Stimulated activated CD8-positive, alpha-beta memory T cell treated with anti-CD3 and anti-CD28 coated beads, Interleukin-4, amount 100 ng/mL, for 1 hour (primary cell): ENCODE measurements at places on chromosomes 6 and 20.

- DNase-seq = no peak
Observed at GRCh38 chr6:12476484-12476883, 186.3 kb downstream of the EDN1 start.

- DNase-seq = no peak
Observed at GRCh38 chr6:161210857-161211256, 63.0 kb downstream of the AGPAT4 start.

- no peak for DNase-seq
Observed at GRCh38 chr20:62726276-62726675, 17.6 kb downstream of the NTSR1 start.

DNA sequence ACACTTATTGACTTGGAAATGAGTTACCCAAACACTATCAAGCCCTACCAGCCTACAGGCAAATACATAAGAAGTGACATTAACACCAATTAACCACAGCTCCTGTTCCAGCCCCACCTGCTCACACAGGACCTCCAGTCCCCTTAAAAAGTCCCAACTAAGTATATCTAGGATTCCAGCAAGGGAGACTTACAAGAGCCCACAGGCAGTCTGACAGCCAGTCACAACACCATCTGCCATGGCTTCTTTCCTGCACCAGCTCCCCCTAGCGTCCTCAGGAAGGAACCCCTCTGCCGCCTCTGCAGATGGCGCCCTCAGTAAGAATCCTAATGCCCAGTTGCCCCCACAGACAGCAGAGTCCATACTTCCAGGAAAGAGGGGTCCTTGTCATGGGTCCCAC lies 122.1 kb downstream of the HIVEP2 start:
- no peak for DNase-seq

- DNase-seq = no peak
Observed at GRCh38 chr6:6582131-6582530, 6.4 kb upstream of the LY86 start.

- DNase-seq = no peak
Observed at GRCh38 chr20:62338294-62338620, 28.9 kb downstream of the LAMA5 start.

DNA sequence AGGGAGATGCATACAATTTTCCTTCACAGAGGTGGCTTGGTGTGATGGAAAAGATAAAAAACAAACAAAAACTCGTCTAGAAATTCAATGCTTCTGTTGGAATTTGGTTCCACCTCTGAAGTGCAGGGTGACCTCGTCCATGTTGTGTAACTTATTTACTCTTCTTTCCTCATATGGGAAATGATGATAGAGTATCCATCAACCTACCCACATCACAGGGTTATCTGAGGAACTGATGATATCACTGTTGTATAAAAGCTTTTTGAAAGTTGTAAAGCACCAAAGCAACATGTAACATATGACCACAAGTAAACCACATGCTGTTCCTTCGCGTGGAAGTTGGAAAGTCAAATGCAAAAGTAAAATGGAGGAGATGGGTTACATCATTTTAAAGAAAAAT lies 212.0 kb upstream of the SGK1 start:
- DNase-seq = no peak

- DNase-seq = no peak
Observed at GRCh38 chr20:37535443-37536132, 7.9 kb upstream of the BLCAP start.

- no peak for DNase-seq
Observed at GRCh38 chr6:147053311-147053921, 150.8 kb upstream of the STXBP5 start.

- DNase-seq = no peak
Observed at GRCh38 chr20:53231061-53231460, 258.9 kb downstream of the TSHZ2 start.

DNA sequence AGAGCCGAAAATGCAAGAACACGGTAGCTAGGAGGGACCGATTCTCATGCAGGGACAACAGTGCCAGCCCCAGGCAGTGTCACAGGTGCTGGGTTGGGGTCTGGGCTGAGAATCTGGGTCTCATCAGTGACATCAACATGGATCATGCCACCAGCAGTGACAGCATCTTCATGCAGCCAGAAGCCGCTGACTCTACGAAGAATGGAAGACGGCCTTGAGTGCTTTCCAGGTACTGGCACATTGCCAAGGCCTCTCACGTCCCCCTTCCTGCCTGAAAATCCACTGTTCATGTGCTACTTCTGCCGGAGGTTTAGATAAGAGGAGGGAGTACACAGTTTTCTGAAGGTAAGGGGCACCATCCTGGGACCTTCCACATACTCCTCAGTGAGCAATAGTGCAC lies 141.1 kb upstream of the FOXQ1 start:
- DNase-seq = no peak

GRCh38 chr20:12371990-12372389 lies 454.3 kb downstream of the BTBD3 start:
- DNase-seq = no peak

DNA sequence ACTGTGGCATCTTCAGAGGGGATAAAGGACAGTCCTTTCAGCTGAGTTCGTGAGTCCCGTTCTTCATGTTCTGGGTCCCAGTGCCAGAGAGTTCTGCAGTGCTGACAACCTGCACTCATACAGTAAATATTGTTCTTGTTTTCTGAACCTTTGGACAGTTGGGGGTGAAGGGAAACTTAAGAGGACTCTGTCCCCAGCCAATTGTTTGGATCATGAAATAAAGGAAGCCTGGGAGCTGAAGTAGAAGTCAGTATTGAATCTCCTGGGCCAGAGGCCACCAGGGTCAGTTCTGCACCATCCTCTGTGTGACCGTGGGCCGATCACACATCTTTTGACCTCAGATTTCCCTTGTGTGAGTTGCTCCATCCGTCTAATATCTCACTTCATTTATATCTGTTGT lies 3.2 kb downstream of the SLC2A12 start:
- no peak for DNase-seq

DNA sequence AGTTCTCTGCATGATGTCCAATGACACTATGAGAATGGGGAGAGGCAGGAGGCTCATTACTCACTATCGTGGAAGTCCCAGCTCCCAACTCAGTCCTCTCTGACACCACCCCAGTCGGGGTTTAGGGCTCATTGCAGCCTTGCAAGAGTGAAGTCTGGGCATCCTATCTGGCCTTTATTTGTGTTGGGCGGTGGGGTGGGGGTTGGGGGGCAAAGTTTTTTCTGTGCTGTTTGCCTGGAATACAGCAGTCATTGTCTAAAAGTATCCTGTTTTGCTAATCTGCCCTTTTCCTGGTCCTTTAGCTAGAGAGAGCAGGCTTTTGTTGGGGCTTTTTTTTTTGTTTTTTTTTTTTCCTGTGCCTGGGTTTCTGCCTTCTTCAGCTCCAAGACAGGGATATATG lies 174.2 kb downstream of the MYLK4 start:
- no peak for DNase-seq

GRCh38 chr20:9974324-9974723 lies 60.5 kb upstream of the ANKEF1 start:
- DNase-seq = no peak

- no peak for DNase-seq
Observed at GRCh38 chr6:3719462-3720308, 31.8 kb downstream of the PXDC1 start.

DNA sequence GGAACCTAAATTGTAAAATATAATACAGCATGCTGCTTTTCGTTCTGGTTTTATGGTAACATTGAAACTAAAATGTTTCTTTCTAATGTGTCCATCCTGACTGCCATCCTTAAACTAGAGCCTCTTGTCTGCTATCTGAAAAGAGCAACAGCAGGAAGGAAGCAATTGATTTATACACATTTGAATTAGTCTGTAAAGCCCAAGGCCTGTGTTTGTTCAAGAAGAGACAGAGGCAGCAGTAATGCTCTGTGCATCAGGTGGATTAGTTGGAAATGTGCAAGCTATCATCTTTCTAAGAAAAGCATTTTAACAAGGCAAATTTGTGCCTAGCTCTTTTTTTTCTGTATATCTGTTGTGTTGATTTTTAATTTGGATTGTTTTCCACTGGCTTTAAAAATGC lies 128.6 kb downstream of the SCAF8 start:
- no peak for DNase-seq

DNA sequence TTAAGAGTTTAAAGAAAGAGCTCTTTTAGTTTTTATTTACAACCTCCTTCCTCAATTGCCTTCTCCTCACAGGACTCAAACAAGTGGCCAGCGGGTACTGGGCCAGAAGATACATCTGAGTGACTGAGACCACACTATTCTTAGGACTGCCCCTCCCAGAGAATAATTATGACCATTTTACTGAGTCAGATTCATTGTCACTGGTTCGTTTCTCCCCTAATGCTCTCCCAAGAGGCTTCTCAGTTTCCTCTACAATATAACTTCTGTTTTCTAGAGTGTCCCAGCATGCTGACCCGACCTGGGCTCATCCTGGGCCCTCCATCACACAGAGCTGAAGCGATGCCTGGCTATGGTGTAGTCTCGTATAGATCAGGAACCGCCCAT lies 279.9 kb downstream of the CD83 start:
- DNase-seq = no peak

- DNase-seq = no peak
Observed at GRCh38 chr6:71181565-71181964, 107.0 kb upstream of the OGFRL1 start.

DNA sequence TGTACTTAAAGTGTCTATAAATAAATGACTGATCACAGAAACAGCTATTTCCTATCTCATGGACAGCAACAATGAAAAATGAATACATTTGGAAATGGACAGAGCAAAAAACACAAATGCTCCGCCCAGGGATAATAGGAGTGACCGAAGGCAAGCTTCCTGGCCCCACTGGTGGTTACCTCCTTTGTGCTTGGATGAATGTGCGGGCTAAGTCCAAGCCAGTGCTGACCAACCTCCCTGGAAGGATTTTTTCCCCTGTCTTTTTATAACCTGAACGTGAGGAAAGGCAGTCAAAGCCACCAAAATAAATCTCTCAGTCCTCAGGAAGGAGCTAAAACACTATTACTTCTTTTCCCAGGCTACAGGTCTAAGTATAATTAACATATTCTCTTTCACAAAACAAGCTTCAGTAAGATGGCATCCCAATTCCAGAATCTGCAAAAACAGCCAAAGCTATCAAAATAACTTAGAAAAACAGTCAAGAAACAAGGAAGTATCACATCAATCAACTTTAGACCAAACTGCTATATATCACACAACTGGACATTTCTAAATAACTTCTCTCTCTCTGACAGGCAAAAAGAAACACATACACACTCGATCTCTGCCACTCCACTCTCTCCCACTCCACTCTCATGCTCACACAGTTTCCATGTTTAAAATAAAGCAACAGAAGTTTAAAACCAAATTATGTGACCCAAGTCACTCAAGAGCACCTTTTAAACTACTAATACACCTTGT lies 10.0 kb downstream of the KIF16B start:
- DNase-seq = no peak

DNA sequence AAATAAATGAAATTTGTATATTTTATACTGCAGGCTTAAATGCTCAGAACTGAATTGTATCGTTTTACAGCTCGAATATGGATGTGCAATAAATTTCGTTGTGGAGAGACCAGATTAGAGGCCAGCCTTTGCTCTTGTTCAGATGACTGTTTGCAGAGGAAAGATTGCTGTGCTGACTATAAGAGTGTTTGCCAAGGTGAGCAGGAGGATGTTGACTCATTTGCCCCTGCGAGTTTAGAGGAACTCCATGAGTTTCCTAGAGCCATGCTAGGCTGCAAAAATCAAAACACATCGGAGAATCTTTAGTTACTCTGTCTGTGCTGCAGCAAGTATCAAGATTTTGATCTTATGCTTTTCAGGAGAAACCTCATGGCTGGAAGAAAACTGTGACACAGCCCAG lies 15.4 kb downstream of the ENPP3 start:
- no peak for DNase-seq

DNA sequence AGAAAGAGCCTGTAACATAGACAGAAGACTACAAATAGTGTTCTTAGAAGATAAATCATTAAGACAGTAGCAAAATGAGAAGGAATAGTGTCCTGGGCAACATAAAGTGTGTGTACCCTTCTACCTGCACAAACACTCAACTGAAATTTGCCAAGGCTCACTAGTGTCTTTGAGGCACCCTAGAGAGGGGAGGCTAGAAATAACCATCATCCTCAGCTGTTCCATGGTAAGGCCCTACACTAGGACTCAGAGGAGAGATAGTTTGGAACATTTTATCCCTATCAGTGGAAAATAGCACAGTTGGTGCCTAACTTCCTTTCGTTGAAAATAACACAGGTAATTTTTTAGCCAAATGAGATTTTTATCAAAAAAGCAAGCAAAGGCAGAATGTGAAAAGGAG lies 230.7 kb downstream of the LAMA2 start:
- DNase-seq = no peak

DNA sequence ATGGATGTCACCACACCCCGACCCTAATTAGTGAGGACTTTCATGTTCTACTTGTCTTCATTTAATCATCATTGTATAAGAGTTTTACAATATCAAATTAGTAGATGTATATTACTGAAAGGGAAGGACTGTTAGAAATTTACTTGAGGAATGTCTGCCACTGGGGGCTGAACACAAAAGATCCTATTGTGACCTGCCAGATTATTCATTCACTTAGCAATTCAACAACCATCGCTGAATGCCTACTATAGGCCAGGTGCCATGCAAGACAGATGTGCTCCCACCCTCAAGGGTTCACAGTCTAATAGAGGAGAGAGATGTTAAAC lies 8.0 kb upstream of the RBCK1 start:
- DNase-seq = no peak

- no peak for DNase-seq
Observed at GRCh38 chr20:15039088-15039752, 701.8 kb upstream of the FLRT3 start.

GRCh38 chr6:131136021-131136786 lies 937 bp downstream of the AKAP7 start:
- no peak for DNase-seq

DNA sequence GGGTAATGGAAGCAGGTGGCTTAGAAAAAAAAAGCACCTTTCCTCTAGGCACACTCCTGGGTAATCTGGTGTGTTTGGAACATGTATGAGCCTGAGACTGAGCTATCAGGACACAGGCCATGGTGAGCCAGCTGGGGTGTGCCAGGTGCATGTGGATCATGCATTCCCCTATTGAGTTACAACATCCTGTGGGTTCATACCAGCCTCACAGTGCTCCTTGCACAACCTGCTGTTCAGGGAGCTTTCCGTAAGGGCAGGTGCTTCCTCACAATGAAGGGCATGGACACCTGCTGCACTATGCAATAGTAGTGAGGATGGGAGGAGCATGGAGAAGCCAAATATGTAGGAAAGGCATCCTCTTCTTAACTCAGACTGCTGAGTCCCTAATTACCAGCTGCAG lies 197.2 kb upstream of the SUPT3H start:
- no peak for DNase-seq

DNA sequence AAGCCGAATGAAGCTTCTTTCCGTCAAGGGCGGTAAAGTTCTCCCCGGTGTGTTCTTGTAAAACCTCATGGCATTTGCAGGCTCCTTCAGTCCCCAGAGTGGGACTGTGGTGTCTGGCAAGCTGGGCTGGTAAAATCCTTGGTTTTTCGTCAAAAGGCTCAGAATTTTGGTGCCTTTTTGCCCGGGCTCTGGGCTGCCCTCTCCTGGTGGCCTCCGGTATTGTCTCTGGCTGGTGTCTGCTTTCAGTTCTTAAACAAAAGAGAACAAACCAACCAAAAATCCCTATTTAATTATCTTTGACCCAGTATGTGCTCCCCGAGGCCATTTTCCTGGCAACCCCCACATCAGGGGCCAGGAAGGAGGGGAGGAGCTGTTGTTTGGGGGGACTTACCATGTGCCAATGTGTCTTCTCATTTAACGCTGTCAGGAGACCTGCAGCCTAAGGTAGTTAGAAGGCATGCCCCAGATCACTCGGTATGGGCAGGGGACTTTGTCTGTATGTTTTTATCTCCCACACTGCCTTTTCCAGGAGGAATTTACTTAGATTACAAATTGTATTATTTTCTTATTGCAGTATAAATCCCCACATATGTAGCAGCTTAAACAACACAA lies 11.1 kb downstream of the CDH4 start:
- peak; percentile 13 for DNase-seq

- no peak for DNase-seq
Observed at GRCh38 chr20:661474-662270, 8.7 kb upstream of the SRXN1 start.
